ENCODE measurements at places on chromosomes 12 and 14.

- no peak for DNase-seq
Observed at GRCh38 chr12:69720750-69721149, 17.9 kb upstream of the RAB3IP start.

DNA sequence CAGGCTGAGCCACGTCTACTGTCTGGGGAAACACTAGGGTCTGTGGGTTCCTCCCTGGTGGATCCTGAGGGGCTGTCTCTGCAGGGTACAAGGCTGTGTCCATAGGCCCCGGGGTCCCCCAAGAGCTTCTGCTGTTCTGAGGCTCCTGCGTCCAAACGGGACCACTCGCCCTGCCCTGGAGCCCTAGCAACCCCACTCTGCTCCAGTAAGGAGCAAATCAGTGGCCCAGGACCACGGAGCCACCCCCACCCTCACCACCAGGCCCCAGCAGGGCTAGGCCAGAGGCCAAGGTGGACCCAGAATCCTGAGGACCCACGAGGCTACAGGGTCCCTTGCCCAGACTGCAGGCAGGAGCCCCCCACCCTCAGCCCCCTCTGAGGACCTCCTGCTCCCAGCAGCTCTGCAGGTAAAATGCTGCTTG lies 75.1 kb upstream of the GALNT9 start:
- no peak for DNase-seq

- peak; percentile 36 for DNase-seq
Observed at GRCh38 chr12:78778339-78778738, 86.2 kb upstream of the SYT1 start.

DNA sequence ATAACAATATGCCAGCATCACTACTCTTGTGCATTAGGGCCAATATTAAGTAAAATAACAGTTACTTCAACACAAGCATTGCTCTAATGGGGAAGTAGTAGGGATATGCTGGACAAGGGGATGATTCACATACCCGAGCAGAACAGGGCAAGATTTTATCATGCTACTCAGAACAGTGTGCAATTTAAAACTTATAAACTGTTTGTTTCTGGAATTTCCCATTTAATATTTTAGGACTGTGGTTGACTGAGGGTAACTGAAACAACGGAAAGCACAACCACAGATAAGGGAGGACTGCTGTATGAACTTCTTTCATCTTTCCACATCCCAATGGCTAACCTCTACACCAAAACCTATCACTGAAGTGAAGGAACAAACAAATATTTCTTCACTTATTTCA lies 36.8 kb downstream of the SARNP start:
- peak; percentile 35 for DNase-seq

DNA sequence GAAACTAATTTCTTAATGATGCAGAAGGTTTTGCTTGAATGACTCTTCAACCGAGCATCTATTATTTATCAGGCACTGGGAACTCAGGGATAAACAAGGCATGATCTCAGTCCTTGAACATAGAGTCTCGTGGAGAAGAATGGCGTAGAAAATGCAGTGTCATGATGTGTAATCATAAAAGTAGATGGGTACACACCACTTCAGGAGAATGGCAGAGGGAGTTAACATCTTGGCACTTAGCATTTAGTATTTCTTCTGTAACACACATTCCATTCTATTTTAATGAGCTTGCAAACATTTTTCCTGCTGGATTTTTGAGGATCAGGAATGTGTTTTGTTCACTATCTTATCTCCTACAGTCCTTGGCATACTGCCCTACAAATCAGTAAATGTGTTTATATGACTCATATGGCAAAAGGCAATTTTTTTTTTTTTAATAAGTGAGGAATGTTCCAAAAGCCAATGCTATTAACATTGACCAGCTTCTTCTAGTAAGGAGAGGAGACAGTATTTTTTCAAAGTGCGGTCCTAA lies 3.8 kb downstream of the TXNRD1 start:
- peak; percentile 98 for DNase-seq

- no peak for DNase-seq
Observed at GRCh38 chr12:100156731-100157426, 14.2 kb upstream of the BLTP3B start.

DNA sequence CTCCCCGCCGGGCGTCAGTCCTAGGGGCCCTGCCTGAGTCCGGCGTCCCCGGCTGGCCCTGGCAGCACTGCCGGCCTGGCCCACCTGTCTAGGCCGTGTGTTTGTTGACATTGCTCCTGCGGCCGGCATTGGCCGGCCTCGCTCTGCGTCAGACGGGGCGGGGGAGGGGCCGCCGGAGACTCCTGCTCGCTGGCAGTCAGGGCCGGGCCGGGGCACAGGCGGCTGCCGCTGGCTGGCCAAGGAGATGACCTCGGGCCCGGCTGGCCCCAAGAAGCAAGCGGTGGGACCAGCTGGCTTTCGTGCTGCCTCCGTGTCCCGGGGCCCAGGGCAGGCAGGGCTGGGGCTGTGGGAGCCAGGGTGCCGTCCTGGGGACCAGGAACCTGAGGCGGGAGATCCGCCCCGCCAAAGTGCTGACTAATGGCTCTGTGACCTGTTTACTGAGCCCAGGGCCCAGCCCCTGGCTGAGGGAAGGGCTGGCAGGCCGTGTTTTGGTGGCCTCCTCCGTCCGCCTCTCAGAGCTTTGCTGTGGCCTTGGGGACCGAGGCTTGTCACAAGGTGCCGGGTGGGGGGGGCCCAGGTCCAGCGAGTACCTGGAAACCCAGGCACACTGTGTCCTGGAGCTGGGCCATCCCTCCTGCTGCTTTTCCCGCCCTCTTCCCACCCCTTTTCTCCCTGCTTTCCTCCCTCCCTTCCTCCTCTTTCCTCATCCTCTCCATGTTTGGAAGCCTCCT lies 1.8 kb downstream of the ULK1 start:
- DNase-seq = peak; percentile 89

GRCh38 chr12:7444537-7444936 lies 584 bp upstream of the CD163L1 start:
- DNase-seq = no peak

DNA sequence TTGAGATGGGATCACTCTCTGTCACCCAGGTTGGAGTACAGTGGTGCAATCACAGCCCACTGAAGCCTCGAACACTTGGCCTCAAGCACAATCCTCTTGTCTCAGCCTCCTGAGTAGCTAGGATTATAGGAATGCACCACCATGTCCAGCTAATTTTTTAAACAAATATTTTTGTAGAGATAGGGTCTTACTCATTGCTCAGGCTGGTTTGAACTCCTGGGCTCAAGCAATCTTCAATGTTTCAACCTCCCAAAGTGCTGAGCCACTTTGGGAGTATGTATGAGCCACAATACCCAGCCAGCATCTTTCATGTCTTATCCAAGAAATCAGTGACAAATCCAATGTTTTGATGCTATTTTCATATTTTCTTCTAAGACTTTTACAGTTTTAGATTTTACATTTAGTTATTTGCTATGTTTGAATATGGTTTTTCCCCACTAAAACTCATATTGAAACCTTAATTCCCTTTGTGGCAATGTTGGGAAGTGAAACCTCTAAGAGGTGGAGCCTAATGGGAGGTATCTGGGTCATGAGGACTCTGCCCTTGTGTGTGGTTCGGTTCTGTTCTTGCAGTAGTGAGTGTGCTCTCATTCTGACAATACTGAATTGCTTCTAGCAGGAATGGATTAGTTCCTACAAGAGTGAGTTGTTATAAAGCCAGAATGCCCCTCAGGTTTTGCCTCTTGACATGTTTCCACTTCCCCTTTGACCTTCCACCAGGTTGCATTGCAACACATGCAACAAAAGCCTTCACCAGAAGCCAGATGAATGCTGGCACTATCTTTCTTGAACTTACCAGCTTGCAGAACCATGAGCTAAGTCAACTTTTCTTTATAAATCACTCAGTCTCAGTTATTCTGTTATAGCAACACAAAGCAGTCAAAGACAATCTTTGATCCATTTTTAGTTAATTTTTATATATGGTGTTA lies 80.8 kb upstream of the AMIGO2 start:
- no peak for DNase-seq

GRCh38 chr14:52413729-52414408 lies 99.8 kb downstream of the PTGER2 start:
- DNase-seq = peak; percentile 14

GRCh38 chr14:25463480-25463879 lies 413.5 kb upstream of the STXBP6 start:
- DNase-seq = no peak

GRCh38 chr12:56574210-56574609 lies 52.6 kb downstream of the RBMS2 start:
- peak; percentile 71 for DNase-seq

DNA sequence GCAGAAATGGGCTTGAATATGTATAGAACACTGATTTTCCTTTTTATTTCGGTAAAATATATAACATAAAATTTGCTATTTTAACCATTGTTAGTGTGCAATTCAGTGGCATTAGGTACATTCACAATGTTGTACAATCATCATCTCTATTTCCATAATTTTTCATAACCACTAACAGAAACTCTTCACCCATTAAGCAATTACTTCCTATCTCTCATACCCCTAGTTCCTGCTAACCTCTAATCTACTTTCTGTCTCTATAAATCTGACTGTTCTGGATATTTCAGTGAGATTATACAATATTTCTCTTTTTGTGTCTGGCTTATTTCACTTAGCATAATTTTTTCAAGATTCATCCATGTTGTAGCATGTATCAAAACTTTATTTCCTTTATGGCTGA lies 8.9 kb upstream of the RNF212B start:
- no peak for DNase-seq

GRCh38 chr14:79581912-79582576 lies 629.3 kb downstream of the DIO2 start:
- DNase-seq = peak; percentile 64

DNA sequence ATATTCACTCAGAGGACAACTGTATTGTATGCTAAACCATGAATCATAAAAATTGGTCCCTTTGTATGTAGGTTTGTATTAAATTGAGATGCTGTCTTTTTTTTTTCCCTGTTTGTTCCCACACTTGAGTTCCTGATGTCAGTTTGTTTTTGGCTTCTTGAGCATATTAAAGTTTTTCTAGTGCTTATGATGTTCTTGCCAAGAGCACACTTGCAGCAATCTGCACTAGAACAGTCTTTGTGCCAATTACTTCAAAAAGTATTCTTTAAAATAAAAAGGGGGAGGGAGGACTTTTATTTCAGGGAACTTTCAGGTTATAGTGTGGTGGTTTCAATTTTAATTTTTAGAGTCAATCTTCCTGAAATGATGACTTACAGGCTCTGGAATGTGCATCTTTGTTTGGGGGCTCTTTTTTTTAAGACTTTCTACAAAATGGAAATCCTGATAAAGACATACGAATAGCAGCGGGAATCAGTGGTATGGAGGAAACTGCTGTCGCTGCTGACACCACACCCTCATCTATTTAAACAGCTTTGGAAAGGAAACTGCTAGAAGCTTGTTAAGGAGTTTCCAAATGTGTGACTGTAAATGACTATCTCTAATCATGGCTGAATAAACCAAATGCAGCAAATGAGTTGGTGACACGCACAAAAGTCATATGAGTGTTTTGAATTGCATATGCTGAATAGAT lies 188.6 kb downstream of the EGLN3 start:
- peak; percentile 23 for DNase-seq

- no peak for DNase-seq
Observed at GRCh38 chr12:5777451-5777850, 167.6 kb downstream of the ANO2 start.

DNA sequence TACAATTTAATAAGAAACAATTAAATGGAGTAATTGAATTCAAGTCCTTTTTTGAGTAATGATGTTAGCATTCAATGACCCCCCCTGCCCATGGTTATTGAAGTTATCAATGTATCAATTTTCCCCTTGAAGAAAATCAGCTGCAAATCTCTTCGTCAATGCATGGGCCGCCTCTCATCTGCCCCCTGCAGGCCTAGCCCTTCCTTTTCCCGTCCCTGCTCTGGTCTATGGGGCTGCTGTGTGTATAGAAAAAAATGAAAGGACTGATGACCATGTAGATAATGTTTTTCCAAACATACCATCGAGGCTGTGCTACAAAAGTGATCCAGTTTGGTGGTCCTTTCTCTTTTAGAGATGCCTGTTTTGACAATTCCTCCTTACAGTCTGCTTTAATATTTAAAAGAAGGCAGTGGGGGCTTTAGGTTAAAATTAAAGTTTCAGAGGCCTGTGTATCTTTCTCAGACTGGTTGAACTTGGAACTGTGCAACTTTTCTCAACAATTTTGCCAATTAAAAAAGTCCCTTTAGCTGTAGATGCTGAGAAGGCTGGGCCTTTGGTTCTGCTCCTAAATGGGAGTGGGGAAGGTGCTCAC lies 98.4 kb downstream of the APAF1 start:
- DNase-seq = peak; percentile 63

DNA sequence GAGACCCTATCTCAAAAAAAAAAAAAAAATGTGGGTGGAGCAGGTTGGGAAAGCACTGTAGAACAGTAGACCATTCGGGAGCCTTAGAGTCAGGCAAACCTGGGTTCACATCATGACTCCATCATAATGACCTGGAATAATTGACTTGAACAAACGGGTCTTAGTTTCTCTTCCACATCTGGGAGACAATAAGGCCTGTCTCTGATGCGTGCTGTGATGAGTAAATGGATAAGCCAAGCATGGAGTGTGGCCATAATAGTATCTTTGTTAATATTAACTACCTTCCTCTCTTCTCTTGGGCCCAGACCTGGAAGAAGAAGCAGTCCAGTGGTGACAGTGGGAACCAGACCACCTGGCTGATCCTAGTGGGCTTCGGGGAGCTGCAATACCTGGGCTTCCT lies 54.5 kb downstream of the KANSL2 start:
- DNase-seq = no peak

DNA sequence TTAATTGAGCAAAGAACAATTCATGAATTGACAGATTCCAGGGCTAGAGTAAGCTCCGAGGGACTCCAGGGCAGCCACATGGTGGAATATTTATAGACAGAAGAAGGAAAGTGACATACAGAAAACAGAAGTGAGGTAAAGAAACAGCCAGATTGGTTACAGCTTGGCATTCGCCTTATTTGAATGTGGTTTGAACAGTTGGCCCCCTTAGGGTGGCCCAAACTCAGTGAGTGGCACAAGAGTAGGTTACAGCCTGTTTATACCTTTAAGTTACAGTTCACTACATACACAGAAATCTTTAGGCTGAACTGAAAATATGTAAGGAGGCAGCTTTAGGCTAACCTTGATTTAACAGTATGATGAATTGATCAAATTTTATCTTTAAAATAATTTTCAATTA lies 174.5 kb upstream of the CNOT2 start:
- no peak for DNase-seq

DNA sequence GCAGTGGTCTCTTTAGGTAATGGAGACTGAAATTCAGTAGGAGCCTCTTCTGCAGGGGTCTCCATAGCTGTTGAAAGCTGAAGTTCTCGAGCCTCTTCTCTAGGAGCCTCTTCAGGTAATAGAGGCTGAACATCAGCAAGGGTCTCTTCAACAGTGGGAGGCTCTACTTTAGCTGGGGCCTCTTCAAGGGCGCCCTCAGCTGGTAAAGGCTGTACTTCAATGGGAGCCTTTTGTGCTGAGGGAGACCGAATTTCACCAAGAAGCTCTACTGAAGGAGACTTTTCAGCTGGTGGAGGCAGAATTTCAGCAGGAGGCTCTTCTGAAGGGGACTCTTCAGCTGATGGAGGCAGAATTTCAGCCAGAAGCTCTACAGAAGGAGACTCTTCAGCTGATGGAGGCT lies 1.5 kb downstream of the FSCB start:
- DNase-seq = no peak
